ENCODE measurements at places on chromosomes 2 and 18.

DNA sequence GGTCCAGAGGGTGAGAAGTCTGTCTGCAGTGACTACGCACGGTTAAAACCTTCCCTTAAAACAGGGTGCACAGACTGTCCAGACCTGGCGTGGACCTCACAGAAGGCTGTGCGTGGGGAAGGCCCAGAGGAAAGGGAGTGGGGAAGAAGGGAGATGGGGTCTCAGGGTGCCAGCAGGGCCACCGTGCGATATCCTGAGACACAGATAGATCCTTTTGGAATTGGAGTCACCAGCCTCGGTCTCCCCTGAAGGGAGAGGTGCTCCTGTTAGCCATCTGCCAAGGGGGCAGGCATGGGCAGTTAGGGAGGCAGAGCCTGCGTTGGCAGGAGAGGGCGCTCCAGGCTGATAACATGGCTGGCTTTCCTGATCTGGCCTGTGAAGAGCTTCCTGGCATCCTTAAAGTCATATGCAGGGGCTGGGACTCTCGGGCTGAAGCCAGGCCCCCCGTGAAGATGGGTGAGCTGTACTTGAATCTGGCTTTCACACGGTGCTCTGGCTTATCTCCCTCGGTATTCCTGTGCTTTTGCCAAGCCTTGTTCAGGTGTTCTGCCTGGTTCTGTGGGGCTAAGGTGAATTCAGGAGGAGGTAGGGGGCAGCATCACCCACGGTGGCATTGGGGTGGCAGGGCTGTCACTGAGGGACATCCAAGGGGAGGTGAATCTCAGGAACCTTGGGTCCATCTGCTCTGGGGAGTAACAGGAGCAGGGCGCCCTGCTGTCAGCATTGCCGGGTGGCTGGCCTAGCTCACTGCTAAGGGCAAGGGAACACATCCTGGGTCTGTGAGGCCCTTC, 107.2 kb upstream of the SMAD2 start:
- no peak for DNase-seq

DNA sequence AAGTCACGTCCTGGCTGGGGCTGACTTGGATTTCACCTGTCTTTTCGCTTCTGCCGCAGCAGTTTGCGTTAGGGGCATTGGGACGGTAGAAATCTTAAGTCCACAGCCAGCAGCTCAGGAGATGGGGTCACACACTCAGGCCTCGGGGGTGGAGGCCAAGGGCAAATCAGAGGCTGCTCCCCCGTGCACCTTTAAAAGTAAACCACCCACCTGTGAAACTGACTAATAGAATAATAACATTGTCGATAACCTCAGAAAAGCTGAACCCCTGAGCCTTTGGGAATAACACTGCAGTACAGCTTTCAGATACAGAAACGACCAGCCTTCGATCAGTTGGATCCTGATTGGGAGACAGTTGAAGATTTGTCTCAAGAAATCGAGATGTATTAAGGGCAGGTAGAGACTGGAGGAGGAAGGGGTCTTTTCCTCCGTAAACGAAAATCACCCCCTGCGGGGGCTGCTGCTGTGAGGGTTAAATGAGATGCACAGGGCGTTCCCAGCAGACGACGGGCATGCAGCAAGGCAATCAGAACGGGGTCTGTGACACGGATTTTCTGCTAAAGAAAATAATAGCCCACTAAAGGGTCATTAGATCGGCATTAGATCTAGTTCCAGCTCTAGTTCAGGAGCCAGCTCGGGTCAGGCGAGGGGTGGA, 16.4 kb upstream of the NFATC1 start:
- DNase-seq = no peak

DNA sequence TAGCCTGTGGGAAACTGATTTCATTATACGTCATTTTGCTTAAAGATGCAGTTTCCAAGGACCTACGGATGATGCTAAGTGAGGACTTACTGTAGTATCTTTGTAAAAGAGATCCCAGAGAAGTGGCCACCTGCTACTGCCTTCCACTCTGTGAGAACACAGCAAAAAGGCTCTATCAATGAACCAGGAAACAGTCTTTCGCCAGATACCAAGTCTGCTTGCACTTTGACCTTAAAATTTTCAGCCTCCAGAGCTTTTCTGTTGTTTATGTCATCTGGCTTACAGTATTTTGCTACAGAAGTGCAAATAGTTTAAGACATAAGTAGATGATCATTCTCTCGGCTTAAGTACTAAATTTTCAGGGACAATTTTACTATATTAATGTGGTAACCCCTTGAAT, 847.9 kb upstream of the CHAC2 start:
- no peak for DNase-seq

DNA sequence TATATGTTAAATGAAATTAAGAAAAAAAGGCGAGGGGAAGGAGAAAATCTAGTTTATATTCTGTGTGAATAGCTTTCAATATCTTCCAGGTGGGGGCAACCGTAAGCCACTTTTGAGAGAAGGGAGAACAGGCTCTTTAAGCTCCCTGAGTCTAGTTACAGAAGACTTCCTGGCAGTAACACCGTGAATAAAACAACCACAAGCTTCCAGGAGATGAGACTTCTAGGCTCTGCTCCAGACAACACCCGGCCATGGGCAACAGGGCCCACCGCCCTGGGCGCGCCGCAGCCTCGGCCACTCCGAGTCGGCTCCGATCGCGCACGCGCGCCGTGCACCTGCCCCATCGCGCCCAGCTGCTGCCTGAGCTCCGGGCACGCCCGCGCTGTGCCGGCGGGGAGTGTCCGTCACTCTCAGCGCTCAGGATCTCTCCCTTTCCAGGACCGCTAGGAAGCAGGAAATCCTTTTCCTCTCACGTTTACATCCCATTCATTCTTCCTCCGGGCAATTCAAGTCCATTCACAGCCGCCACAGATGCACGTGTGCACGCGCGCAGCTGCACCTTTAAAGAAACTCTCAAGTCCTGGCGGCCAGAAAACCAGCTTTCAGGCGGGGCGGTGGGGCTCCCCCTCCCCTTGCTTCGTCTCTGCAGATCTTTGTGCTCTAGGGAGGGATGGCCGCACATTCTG, 19.4 kb upstream of the PAX3 start:
- peak; percentile 43 for DNase-seq

- no peak for DNase-seq
Observed at GRCh38 chr2:171479154-171479814, 43.0 kb upstream of the CYBRD1 start.

- DNase-seq = no peak
Observed at GRCh38 chr2:70553334-70553583, 367 bp downstream of the TGFA start.

GRCh38 chr18:34890486-34891085, 150.6 kb upstream of the MAPRE2 start:
- DNase-seq = no peak

DNA sequence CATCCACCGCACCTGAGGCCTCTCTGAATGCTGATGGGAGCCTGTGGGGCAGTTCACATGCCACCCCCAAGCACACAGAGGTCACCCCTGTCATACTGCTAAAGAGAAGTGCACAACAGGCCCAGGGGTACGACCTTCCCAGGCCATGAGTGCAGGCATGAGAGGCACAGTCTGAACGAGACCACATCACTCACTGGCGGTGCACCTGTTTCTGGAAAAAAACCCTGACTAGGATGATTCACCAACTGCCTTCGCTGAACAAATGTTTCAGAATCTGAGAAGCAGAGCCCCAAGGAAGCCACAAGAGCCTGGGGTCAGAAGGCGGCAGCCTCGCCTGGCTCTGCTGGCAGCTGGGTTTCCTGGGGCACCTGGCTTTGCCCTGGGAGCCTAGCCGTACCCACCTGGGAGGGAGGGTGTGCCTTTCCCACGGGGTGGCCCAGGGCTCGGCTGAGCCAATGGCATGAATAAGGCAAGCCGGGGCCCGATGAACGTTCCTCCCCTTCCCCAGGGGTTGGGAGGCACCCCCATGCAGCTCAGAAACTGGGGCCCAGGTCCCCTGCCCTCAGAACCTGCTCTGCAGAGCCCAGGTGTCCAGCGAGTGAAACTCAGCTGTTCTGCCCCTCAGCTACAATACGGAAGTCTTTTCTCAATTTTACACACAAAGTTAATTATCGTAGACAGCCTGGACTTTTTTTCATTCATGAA, 73.8 kb downstream of the HDAC4 start:
- DNase-seq = peak; percentile 82

GRCh38 chr2:17422061-17422460, 96.2 kb downstream of the RAD51AP2 start:
- no peak for DNase-seq

GRCh38 chr2:205555566-205556230, 126.6 kb upstream of the NRP2 start:
- no peak for DNase-seq

DNA sequence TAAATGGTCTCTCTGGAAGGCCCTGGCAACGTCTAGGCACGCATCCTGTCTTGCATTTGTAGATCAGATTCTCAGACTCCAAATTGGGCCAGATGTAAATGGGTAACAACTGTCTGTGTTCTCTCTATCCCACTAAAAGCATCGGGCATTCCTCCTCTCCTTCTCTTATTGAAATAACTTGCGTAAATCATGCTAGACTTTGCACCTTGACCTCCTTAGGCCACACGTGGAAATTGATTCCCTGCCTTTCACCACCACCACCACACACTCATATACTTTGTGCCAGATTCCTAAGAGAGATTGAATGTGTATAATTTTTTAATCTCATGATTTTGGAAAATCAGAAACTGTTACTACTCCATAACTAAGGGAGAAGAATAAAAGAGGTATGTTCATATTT, 21.3 kb downstream of the MAPRE3 start:
- no peak for DNase-seq

DNA sequence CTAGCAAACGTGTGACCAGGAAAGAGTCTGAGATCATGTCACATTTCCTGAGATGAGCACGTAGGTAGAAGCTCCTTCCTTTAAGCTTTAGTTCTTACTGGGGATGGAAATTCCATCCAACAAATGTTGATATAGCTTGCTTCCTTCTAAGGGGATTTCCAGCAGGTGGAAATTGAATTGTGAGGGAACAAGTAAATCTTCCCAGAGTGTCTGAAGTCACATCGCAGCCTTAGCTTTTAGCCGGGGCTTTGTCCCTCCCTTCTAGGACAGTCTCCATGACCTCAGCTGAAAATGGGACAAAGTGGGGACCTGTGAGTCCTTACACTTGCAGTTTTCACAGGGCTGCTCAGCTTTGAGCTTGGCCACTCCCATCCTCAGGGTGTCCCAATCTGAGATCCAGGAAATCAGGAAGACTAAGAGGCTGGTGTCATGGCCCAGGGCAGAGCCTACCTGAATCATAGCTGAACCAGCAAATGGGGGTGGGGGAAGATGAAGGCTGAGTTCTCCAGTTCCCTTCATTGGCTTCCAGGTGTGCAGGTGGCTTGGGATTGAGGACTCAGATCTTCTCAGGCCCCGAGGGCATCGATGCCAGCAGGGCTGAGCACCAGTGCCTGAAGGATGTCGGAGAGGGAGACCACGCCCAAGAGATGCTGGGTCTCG, 8.3 kb downstream of the PRKAG3 start:
- no peak for DNase-seq

DNA sequence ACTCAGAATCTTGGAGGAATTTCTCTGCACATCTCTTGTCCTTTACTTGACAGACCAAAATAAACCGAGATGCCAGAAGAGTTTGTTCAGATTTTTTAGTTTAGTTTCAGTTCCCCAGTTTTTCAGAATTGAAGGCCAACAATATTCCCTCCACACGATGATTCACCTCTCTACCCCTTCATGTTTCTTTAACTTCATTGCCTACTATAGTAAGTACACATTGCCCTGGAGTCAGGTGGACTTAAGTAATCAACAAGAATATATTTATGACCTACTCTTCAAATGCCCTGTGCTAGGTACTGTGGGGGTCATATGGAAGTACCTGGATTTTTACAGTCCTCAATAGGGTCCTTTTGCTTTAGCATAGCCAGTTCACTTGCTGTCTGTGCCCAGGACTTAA, 79.6 kb upstream of the CTLA4 start:
- DNase-seq = no peak

DNA sequence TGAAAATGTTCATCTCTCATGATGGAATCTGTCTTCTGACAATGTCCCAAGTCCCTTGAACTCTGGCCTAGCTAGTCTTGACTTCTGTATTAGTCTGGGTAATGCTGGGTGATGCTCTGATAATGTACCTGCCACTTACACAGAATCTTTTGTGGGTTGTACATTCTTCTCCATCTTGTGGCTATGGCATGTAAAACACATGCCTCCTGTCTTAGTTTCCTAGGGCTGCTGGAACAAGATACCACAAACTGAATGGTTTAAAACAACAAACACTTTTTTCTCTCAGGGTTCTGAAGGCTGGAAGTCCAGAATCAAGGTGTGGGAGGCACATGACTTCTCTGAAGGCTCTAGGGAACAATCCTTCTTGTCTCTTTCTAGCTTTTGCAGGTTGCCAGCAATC, 57.1 kb downstream of the RAPGEF4 start:
- no peak for DNase-seq

- no peak for DNase-seq
Observed at GRCh38 chr18:21538230-21538629, 62.3 kb downstream of the ESCO1 start.

DNA sequence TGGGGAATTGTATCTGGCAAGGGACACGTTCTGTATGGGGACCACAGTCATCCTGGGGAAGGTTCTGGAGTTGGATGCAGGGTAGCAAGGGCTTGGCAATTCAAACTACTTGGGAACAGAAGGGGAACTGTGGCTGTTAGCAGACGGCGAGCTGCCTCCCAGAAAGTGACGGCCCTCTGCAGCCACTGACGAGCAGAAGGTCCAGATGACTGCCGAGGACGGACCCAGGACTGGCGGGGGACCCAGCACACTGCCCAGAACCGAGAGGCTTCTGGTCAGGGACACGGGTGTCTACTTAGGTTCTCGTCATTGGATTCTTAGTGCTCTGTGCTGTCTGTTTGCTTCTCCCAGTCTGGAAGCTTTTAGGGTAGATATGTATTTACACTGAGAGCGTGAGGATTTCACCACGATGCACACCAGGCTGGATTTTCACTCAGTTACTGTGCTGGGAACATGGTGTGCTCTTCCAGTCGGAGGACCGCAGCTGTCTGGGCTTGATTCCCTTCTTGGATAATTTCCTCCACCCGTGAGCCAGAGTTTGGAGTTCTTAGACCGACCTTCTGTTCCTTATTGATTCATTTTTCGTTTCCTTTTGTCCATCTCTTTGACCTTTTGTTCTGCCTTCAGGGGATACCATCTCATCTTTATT, 13.4 kb downstream of the GPR35 start:
- no peak for DNase-seq

DNA sequence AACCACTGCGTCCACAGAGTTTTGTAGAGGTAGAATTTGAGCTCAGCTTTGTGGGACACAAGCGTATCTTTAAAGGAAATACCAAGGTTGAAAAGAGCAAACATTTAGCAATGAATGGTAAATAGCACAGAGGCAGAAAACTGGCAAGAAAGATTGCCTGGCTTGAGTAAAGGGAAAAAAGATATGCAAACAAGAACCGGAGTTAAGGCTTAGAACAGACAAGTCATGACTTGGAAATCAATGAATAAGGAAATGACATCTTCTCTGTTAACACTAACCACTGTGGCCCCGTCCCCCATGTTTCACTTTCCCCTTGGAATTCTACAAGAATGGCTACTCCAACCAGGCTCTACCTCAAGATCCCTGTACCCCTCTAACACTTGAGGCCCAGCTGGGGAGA, 3.8 kb downstream of the STAM2 start:
- no peak for DNase-seq

Data from activated CD4-positive, alpha-beta memory T cell treated with anti-CD3 and anti-CD28 coated beads, Interleukin-2, amount 10 ng/mL, durations not matched to agents 7 days and 5 days (primary cell).